T-helper 2 cell treated with Interferon-gamma antibody and Interleukin-4, amounts not matched to agents 100 ng/mL and 5 ng/mL, for 36 hours (primary cell): ENCODE measurements at places on chromosomes 5 and 9. TPM values are rescaled to one million over a fixed set of nuclear protein-coding genes. Genes with fewer than 3 reads are reported as not detected.

The PTGS1 gene
- 0.43 and 0.45 TPM in 2 replicates for total RNA-seq

The ADAMTS2 gene
- not detected in 2 replicates for total RNA-seq

The SLC25A25 gene
- 17.8 and 19.7 TPM in 2 replicates for total RNA-seq

The CCNO gene
- not detected in 2 replicates for total RNA-seq

The CDH9 gene
- not detected in 2 replicates for total RNA-seq

The ADAMTS16 gene
- total RNA-seq: not detected in 2 replicates

The TMEM267 gene
- total RNA-seq: 14.6 and 16.9 TPM in 2 replicates

The ADAMTS12 gene
- not detected in 2 replicates for total RNA-seq

The CD72 gene
- 7.0 and 7.3 TPM in 2 replicates for total RNA-seq

The AJM1 gene
- total RNA-seq: 3.9 and 4.0 TPM in 2 replicates

The LCN15 gene
- total RNA-seq: not detected in 2 replicates

The INSL4 gene
- not detected in 2 replicates for total RNA-seq

The SLC34A1 gene
- total RNA-seq: 0.07 and 0.11 TPM in 2 replicates

The SPATA24 gene
- total RNA-seq: 7.1 and 8.6 TPM in 2 replicates

The GRM6 gene
- total RNA-seq: not detected in 2 replicates

The MYOT gene
- not detected in 2 replicates for total RNA-seq

The SLC23A1 gene
- 5.2 and 6.0 TPM in 2 replicates for total RNA-seq

The ADRA1B gene
- total RNA-seq: not detected in 2 replicates

The OR1Q1 gene
- total RNA-seq: not detected in 2 replicates

The TUSC1 gene
- total RNA-seq: 0.30 and 0.34 TPM in 2 replicates

The MYMK gene
- total RNA-seq: not detected in 2 replicates

The RIMOC1 gene
- total RNA-seq: 24.2 and 24.6 TPM in 2 replicates

The FAM219A gene
- total RNA-seq: 15.0 and 16.0 TPM in 2 replicates

The C9 gene
- not detected in 2 replicates for total RNA-seq

The TERT gene
- 9.0 and 11.2 TPM in 2 replicates for total RNA-seq

The CSNK1A1 gene
- total RNA-seq: 171 and 172 TPM in 2 replicates

The MELK gene
- 52.6 and 56.0 TPM in 2 replicates for total RNA-seq
